ENCODE measurements at places on chromosomes 1 and 21.

- DNase-seq = no peak
Observed at GRCh38 chr1:91523482-91523881, 22.8 kb downstream of the CDC7 start.

GRCh38 chr1:86913399-86913895, 479 bp downstream of the SELENOF start:
- DNase-seq = no peak

GRCh38 chr1:28845786-28846543, 34.0 kb downstream of the OPRD1 start:
- no peak for DNase-seq

- DNase-seq = no peak
Observed at GRCh38 chr1:213659580-213660547, 327.9 kb upstream of the PROX1 start.

DNA sequence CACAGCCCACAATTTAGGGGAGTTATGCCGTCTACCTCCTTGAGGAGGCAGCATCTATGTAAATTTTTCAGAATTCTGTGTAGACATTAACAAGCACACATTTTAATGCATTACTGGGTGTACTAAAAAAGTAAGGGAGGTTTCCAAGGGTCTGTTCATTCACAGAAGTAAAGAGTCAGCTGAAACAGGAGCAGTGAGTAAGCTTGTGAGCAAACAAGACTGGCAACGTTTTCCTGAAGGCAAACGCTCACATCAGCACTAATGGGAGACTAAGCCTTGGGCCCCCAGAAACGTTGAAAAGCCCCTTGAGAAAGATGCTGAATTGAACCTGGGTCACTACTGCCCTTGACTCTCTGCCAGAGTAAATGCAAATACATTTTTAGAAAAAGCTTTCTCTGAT, 25.7 kb downstream of the RPRD2 start:
- no peak for DNase-seq

DNA sequence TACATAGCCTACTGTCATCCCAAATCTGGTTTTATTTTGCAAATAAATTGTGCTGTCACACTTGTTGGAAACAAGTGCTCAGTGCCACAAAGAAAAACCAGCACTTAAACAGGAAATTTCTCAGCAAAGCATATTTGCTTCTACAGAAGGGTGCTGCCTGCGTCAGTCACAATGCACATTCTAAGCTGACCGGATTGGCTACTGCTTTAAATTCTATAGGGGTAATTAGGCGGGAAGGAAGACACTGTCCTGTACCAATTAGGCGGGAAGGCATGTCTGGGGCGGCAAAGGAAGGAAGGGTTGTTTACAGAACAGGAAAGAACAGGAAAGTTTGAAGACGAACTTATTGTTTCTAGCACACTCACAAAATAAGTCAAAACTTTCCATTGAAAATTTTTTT, 2.8 kb downstream of the IFI16 start:
- DNase-seq = no peak

Data from NCI-H2171 (cell line).